ENCODE measurements at places on chromosomes 7 and 10.

DNA sequence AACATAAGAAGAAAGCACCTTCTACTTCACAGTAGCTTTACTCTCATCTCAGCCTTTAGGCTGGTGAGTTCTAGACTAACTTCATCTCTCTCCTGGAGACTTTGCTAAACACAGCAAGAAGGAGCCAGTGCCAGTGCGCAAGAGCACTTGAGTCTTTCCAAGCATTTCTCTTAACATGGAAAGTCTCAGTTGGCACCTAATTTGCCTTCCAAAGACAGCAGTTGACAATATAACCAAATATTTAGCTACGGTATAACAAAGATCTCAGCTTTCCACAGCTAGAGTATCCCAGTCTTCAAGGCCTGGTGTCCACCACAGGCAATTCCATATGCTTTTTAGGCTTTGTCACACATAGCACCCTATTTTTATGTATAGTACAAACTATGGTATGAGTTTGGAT, 1204.9 kb downstream of the CNTNAP2 start:
- no peak for DNase-seq

GRCh38 chr10:62671104-62671503, 133.4 kb upstream of the ADO start:
- no peak for DNase-seq

DNA sequence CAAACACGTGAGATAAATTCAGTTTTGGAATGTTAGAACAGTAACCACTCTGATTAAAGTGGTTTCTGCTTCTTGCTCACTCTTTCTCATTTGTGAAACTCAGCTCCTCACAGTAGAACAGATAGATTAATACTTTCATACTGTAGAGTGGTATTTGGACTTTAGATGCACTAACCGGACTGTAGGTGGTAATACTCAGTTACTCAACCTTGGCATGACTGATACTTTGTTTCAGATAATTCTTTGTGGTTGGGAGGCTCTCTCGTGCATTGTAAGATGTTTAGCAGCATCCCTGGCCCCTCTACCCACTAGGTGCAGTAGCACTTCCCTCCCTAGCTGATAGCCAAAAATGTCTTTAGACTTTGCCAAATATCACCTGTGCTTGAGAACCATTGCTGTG, 37.6 kb downstream of the MCU start:
- DNase-seq: peak; percentile 22

GRCh38 chr10:100978121-100978900, 9.0 kb downstream of the MRPL43 start:
- no peak for DNase-seq

DNA sequence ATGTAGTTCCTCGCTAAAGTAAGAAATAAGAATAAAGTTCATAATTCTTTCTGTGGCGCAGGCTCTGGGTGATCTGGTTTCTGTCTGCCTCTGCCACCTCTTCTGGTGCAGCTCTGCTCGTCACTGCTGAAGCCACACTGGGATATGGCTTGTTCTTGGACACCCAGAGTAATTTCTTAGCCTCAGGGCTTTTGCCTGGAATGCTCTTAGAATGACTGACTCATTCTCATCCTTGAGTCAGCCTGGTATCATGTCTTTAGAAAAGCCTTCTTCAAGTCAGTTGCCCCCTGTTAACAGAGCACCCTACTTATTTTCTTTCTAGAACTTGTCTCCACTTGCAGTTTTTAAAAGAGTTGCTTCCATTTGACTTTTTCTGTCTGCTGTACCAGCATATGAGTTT, 2.0 kb downstream of the ZSCAN25 start:
- DNase-seq: peak; percentile 32

GRCh38 chr7:114150689-114151088, 231.9 kb upstream of the PPP1R3A start:
- no peak for DNase-seq

DNA sequence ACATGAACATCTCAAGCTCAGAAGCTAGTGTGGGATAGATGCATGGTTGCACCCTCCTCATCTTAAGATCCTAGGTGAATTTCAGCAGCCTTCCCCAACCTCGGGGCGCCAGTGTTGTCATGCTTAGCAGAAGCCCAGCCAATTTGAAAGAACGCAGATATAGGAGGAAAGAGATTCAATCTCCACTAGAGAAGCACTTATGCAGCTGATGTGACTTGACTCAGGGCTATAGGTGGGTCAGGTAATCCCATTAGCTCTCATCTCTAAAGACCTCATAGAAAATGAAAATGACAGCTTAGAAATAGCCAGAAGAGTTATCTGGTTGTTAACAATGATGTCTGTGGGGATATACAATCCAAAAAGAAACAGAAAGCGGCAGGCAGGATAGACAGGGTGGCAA, 310.5 kb downstream of the GPAM start:
- DNase-seq: no peak

DNA sequence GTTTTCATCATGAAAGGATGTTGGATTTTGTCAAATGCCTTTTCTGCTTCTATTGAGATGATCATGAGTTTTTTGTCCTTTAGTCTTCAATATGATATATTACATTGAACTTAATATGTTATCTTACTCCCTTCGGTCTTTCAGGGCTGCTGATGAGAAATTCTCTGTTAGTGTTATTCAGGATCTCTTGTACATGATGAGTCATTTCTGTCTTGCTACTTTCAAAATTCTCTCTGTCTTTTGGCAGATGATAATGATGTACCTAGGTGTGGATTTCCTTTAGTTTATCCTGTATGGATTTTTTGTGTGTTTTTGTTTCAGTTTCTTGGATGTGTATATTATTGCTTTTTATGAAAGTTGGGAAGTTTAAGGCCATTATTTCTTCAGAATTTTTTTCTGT, 320.9 kb upstream of the NPSR1 start:
- no peak for DNase-seq

GRCh38 chr10:29701306-29701705, 66.5 kb upstream of the SVIL start:
- no peak for DNase-seq

DNA sequence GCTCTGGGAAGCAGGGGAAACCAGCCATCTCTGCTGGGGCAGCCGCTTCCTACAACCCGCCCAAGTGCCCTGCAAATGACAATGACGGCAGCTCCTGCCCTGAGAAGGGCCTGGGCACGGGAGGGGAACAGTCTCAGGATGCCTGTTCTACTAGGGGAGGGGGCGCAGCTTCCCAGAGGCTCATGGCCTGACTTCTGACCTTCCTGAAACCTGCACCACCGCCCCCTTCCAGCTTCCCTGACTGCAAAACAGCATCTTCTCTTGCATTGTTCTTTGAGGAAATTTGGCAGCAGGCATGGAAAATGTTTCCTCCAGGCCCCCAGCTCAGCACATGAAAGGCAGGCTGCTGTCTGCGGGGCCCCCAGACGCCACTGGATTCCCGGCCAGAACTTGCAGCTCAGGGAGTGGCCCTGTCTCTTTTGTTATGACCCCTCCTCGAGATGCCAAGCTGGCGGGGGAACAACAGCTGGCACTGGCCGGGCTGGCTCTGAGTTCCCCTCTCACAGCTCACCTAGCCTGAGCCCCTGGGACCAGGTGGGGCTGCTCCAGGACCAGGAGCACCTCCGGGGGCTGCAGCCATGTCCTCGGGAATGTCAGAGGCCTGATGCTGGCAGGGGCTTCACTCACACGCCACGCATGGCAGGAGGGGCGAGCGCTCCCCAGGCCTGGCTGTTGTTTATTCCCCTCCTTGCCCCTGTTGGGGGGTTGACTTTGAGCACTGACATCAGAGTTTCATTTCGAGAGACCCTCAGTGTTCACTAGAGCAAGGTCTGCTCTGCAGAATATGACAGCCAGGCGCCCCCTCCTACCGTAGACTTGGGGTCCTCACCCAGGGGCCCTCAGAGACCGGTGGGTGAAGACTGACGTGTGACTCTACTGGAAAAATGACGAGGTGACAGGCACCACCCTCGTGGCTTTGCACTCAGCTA, 62.7 kb downstream of the CALML3 start:
- DNase-seq: no peak

DNA sequence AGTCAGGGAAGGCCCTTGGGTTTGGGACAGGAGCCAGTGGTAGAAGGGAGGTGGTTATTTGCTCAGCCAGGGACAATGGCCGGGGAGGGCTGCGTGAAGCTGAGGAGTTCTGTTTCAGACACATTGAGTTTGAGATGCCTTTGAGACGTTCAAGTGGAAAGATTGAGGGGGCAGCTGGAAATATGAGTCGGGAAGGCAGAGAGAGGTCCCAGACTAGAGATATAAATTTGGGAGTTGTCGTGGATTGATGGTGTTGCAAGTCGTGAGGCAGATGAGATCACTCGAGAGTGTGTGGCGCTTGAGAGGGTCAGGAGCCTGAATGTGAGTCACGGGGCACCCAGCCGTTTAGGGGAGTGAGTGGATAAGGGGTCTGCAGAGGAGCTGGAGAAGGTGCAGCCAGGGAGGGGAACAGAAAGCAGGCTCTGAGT, 73.3 kb downstream of the ZMIZ1 start:
- DNase-seq: peak; percentile 84

- DNase-seq: no peak
These were observed 151.1 kb downstream of the SEM1 start for GRCh38 chr7:96558530-96558929.
